ENCODE measurements at places on chromosomes 1 and 21.

- no peak for DNase-seq
Observed at GRCh38 chr1:63799307-63799706, 25.5 kb downstream of the ROR1 start.

GRCh38 chr1:51583532-51583931, 33.4 kb upstream of the OSBPL9 start:
- peak; percentile 31 for DNase-seq

GRCh38 chr1:47407481-47407880, 8.6 kb upstream of the FOXE3 start:
- no peak for DNase-seq

- no peak for DNase-seq
Observed at GRCh38 chr1:110494522-110495406, 24.2 kb downstream of the KCNA10 start.

DNA sequence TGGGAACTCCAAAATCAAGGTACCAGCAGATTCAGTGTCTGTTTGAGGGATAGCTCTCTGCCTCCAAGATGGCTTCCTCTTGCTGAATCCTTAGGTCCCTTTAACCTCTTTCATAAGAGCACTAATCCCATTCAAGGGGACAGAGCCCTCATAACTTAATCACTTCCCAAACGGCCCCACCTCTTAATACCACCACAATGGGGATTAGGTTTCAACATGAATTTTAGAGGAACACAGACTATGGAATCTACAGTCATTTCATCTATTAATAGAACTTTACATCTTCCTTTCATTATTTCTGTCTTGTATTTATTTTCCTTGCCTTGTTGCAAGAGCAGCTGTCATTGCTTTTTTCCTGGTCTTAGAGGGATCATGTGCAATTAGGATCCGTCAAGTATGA, 30.3 kb downstream of the HOOK1 start:
- no peak for DNase-seq

DNA sequence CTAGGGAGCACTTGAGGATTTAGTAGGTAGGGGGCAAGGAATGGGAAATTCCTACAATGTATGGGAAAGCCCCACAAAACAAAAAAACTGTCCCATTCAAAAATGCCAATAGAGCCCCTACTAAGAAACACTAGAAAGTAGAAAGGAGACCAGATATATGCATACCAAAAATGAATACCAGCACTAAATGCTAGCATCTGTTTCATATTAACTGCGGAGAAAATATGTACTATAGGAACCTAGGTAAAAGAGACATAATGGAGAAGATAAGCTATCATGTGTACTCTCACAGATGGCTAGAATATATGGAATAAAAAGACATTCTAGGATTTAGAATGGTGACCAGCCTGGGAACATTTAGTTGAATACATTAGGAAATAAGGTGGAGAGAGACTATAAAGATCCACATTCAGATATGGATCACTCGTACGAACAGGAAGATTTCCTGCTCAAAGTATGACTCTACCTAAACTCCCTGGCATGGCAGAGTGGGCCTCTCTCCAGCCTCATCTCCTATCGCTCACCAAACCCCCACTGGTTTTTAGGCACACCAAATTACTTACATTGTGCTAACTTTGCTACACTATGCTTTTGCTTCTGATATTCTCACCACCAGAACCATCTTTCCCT, 18.3 kb downstream of the ZNHIT6 start:
- DNase-seq = no peak

DNA sequence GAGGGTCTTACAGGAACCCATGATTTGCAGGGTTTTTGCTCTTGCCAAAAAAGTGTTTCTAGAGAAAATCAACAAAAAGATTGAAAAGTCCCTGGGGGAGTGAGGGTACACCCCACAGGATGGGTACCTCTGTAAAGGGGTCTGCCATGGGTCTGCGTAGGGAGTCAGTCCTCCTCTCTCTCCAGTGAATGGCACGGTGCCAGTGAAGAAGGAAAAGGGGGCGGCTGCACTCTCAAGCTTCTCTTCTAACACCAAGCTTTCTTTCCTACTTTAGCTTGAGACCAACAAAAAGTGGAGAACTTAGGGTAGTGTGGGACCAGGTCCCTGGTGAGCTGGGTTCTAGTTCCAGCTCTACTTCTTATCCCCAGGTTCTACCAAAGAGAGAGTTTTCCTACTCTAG, 87.4 kb downstream of the GLUL start:
- no peak for DNase-seq

- no peak for DNase-seq
Observed at GRCh38 chr1:183303901-183304300, 114.3 kb downstream of the NMNAT2 start.

DNA sequence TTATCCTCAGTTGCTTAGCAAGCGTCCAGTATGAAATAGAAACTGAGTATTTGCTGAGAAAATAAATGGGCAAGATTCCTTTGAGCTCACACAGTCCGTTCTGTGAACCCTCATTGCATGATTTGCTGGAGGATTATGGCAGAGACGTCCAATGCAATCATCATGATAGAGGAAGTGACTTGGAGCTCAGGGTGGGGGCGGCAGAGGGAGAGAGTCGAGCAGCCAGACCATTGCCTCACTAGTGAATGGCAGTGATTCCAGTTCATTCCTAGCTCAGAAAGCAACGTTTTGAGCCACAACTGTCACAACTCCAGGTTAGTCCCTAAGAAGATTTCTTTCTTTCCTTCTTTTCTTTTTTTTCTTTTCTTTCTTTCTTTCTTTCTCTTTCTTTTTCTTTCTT, 27.5 kb upstream of the COL9A2 start:
- peak; percentile 29 for DNase-seq

- DNase-seq = no peak
Observed at GRCh38 chr1:53249706-53250105, 11.4 kb upstream of the MAGOH start.

- DNase-seq = no peak
Observed at GRCh38 chr1:93925206-93925605, 16.0 kb upstream of the GCLM start.

- DNase-seq = no peak
Observed at GRCh38 chr1:98870959-98871903, 133.4 kb downstream of the PLPPR5 start.

DNA sequence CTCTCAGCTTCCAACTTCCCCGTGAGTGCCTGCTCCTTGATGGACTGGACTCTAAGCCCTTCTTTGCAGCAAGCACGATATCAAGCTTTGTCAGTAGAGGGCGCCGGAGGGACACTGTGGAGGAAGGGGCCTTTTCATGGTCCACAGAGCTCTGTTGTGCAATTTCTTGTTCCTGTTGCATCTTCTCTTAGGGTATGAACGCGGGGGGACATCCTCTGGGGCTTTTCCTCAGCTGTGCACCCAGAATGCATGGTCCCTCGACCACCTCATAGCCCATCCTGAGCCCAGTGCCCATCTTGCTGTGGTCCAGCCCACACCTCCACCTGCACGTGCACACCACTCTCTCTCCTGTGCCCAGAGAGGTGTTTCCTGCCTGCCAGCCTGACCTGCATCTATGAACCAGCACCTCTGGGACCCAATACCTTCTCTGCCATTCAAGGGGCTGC, 556.8 kb downstream of the PTPRU start:
- DNase-seq = peak; percentile 52

DNA sequence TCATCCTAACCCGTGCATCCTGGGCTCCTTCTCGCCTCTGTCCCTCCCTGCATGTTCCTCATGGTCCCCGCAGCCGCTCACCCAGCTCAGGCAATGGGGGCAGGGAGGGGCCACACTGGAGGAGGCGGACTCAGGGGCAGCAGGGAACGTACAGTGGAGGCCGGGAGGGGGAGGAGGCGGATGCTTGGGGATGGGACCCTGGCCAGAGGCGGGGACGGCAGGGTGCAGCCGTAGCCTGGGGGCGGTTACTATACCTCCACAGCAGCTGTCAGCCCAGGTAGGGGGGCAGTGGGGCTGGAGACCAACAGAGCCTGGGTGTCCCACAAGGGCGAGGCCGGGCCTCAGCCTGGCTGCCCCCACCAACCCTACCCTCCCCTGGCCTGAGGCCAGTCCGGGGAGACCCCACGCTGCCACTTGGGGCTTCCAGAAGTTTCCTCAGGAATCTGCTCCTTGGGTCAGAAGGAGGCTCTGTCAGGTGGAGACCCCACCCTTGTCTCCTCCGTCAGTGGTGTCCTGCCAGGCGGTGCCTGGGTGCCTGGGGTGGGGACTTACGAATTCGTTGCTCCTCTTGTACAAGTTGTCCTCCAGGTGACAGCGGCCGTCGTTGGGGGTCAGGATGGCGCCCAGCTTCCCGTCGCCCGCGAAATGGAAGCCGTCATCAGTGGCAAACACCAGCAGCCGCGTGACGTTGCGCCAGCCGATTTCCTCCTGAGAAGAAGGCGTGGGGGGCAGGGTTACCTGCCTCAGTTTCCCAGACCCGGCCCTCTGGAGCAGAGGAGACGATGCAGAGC, 20.7 kb downstream of the ITGB2 start:
- no peak for DNase-seq

DNA sequence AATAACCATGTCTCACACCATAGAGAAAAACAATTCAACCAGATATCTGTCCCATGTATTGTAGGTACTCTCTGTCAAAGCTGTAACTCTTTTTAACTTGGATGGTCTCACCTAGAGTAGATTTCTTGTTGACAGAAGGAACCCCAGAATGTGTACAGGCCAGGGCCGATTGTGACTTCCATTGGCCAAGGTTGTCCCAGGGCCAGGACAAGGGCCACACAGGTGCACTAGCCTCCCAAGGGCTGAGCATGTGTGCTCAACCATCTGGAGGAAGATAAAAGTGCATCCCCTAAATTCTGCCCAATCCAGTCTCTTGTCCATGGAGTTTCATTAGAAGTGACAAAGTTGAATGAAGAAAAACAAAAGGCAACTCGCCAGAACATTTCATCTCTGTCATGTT, 51.8 kb downstream of the SETD4 start:
- no peak for DNase-seq

- no peak for DNase-seq
Observed at GRCh38 chr1:228174482-228175315, 9.1 kb downstream of the IBA57 start.

DNA sequence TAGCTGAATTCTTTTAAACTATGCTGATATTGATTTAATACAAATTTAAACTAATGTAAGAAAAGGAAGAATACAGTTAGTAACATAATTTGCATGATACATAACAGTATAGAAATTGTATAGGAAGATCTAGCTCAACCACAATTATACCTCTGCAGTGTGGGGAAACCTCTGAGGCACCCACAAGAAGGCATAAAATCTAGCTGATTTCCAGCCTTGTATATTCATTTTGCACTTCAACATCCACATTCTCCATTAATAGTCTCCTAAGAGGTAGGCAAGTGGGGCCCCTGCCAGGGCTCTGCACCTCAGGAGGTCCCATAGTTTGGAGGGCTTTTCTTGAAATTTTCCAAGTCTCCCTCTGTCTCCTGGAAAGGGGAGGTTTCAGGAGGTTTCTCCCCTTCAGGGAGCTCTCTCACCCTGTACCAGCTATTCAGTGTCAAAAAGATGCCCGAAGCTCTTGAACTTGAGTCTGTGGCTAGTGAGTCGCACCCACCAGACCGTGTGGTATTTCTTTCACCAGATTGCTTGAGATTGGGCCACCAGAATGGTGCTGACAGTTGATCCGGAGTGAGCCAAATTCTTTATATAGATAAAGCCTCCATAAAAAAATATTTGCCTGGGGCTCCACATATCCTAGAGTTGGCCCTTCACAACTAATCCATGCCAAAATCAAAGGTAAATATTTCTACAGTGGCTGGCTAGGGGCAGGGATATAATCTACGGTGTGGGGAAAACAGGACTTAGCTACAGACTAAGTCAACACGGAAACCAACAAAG, 108.2 kb downstream of the TIAM1 start:
- DNase-seq = no peak

DNA sequence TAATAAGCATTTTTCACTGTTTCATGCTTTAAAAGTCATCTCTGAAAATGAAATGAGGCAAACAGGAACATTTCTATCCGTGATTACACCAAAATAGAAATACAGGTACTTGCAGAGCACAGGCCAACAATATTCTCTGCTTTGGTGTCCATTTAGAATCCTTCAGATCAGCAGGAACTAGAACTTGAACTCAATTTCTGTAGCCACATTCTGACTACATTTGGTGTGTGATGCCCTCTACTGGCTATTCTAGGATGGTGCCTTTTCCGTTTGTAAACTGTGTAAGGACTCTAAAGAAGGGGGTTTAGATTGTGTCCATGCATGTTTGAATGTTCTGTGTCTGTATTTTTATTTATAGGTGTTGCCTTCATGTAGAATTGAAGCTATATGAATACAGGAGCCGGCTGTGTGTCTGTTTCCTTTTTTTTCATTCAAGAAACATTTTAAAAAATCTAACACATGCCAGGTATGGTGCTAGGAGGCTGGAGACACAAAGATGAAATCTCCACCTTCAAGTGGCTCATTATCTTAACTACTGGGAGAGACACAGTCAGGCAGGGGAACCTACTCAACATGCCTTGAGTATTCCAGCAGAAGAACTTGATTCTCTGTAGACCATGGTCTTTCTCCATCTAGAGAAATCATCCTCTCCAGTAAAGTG, 7.6 kb upstream of the ZNF326 start:
- DNase-seq = peak; percentile 52

- no peak for DNase-seq
Observed at GRCh38 chr1:7680207-7680954, 90.7 kb upstream of the VAMP3 start.

GRCh38 chr1:26922431-26922729, 837 bp downstream of the NUDC start:
- DNase-seq = no peak

DNA sequence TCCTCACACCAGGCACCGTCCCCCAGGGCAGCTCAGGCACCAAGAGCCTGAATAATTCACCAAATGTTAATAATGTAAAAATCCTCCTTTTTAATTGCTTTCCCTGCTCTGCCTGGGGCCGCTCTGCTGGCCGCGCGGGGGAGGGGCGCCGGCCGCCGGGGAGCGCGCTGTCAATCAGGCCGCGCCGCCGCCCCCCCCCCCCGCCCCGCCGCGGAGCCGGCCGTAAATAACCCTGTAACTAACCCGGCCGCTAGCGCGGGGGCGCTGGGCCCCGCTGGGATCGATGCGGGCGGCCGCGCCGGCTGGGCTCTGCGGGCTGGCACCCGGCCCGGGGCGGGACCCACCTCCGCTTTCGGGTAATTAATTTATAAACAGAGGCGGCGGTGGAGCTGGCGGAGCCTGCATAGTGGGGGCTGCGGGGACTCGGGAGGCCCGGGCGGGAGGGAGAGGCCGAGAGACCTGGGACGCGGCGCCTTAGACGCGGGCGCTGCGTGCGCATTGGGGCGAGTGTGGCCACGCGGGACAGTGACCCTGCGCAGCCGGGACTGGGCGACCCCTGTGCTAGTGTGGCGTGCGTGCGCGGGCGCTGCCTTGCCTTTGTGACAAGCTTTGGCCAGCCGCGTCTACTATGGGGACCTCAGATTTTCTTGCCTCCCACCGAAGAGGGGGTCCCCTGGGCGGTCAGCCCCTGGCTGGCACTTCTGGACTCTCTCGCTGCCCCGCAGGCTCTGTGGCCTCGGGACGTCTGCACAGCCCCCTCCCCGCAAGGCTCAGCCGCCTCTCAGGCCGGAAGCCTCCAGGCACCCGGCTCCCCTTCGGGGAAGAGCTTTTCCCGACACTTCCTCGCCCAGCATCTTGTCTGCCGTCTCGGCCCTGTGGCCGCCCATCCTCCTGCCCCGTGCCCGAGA, 16.6 kb downstream of the SAMD11 start:
- DNase-seq = no peak

All from GM04504 (cell line).